ENCODE measurements at places on chromosomes 3 and 15. TPM values are rescaled to one million over a fixed set of nuclear protein-coding genes. Genes with fewer than 3 reads are reported as not detected.

DNA sequence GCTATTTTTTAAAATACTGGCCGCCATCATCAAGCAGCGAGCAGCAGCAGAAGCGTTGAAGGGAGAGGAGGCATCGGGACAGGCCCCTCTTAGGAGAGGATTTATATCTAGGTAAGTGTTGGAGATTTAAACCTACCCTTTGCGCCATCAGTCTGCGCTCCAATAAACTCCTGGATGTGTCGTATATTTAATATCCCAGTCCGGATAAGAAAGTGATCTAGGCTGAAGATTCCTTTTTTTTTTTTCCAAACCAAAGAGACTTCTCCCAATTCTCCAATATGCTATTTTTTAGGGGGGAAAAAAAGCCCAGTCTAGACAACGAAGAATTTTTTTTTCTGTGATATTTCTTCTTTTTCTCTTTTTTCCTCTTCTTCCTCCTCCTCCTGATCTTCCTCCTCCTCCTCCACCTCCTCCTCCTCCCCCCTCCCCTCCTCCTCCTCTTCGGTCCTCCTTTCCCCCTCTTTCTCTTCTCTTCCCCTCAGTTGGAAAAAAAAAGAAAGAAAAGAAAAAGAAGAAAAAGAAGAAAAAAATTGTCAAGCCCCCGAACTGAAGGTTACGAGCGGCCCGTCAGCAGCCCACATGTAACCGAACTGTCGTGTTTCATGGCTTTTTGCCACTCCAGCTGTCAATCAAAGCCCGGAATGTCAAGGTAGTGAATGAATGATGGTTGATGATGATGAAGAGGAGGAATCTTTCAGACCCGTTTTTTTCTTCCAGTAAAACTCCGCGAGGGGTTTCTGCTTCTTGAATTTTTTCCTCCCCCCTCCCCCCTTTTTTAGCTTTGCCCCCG lies 835 bp downstream of the MEIS2 start:
- H3K4me1 ChIP-seq, result peaks cover 17% of the 10 kb centered on the region
- peak overlapping the region; percentile 97 for H3K27ac ChIP-seq

DNA sequence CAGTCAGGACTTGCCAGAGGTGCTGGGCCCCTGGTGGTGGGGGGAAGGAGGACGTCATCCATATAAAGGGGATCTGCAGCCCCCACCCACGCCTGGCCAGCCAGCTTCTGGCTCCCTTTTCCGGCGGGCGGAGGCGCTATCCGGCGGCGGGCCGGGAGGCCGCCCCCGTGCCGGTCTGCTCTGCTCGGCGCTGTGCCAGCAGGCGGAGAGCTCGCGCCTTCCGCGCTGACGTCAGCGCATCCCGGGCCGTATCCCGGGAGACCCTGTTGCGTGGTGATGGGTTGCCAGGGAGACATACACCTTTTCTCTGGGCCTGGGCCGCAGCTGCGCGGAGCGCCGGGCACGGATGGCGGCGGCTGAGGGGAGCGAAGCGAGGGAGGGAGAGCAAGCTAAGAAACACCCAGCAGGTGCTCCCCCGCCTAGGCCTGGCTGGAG lies 1.1 kb downstream of the FAM131A start:
- no peaks in the 10 kb centered on the region for H3K27me3 ChIP-seq
- H3K27ac ChIP-seq, result peak overlapping the region; percentile 92
- peak; percentile 60 for DNase-seq
- H3K36me3 ChIP-seq, result peaks cover 25% of the 10 kb centered on the region
- H3K4me1 ChIP-seq, result peaks cover 16% of the 10 kb centered on the region

- peaks cover 3% of the 10 kb centered on the region for H3K27me3 ChIP-seq
- H3K36me3 ChIP-seq, result no peaks in the 10 kb centered on the region
- peaks cover 6% of the 10 kb centered on the region for H3K4me1 ChIP-seq
- peak overlapping the region; percentile 70 for H3K4me3 ChIP-seq
Measured at GRCh38 chr3:194333212-194333980, 17.7 kb downstream of the CPN2 start.

GRCh38 chr3:186983659-186984058 lies 53.3 kb downstream of the ST6GAL1 start:
- H3K4me1 ChIP-seq, result peaks cover 39% of the 10 kb centered on the region
- peak overlapping the region; percentile 19 for H3K27ac ChIP-seq
- no peaks in the 10 kb centered on the region for H3K27me3 ChIP-seq
- no peak overlapping the region for H3K4me3 ChIP-seq

PPP2R3A gene
- total RNA-seq, result 18.0 TPM

DNA sequence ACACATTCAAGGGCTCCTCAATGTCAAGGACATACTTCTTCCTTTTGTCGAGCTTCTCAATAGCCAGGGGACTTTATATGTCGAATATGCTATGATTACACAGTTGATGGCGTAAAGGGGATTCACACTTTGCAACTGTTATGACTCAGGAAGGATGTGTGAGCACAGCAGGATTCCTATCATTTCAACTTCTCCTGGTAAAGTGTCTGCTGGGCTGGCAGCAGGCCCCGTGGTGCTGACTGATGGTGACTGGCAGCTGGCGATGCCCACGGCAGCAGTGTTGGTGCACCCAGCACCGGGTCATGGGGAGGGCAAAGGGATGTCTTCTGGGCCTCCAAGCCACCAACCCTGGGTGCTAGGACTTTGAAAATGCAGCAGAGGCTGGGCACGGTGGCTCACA lies 44.8 kb upstream of the GNB5 start:
- no peak overlapping the region for H3K27ac ChIP-seq
- DNase-seq, result no peak
- no peak overlapping the region for H3K4me3 ChIP-seq
- H3K4me1 ChIP-seq, result no peaks in the 10 kb centered on the region
- H3K36me3 ChIP-seq, result no peaks in the 10 kb centered on the region
- H3K27me3 ChIP-seq, result no peaks in the 10 kb centered on the region

DNA sequence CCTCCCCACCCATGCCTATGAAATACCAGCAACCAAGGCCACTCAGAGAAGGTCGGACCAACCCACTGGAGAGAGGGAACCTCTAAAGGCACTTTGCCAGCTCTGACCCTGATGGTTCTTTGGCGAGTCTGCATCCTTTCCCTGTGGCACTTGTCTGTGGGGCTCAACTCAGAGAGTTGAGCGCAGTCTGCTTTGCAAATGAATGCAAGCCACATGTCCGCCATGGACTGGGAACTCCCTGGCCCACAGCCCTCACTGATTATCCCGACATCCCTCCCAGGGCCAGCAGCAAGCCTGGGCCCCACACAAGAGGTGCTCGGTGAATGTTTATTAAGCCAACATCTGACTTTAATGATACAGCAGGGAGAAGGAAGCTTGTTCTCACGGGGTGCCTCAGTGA lies 55.5 kb upstream of the HES1 start:
- no peak overlapping the region for H3K4me3 ChIP-seq
- no peak overlapping the region for H3K27ac ChIP-seq
- no peaks in the 10 kb centered on the region for H3K36me3 ChIP-seq
- DNase-seq, result no peak

GRCh38 chr15:80953953-80954778 lies 35.5 kb downstream of the MESD start:
- peaks cover 10% of the 10 kb centered on the region for H3K36me3 ChIP-seq
- H3K27me3 ChIP-seq, result no peaks in the 10 kb centered on the region
- no peak for DNase-seq
- no peak overlapping the region for H3K4me3 ChIP-seq
- no peak overlapping the region for H3K27ac ChIP-seq

DNA sequence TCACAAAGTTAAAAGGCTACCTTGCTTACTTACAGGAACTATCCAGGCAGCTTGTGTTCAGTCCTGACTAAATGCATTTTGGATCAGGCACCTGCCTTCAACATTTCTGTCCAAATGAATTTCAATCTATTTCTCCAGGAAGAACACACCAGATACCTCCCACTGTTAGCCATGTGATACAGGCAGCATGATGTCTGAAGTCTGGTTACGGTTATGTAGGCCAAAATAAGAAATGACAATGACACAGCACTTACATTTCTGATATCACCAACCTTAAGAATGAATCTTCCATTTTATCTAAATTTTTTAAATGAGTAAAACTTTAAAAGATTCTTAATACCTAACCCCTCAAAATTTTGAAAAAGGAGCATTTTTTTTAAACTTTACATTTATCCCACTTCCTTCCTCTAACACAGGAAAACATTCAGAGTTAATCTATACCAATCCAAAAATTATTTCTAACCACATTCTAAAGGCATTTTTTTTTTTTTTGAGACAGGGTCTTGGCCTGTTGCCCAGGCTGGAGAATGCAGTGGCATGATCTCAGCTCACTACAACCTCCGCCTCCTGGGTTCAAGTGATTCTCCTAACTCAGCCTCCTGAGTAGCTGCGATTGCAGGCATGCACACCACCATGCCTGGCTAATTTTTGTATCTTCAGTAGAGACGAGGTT lies at the start of gene MAP4:
Gene MAP4, minus strand, starts transcription at position 116 of the 673 bp plus-strand sequence. CDS start 17,556 bp downstream, outside the sequence.
- H3K27ac ChIP-seq, result peak within 1 kb of the TSS; percentile 85
- H3K36me3 ChIP-seq, result no peaks in the 10 kb centered on the region
- no peaks in the 10 kb centered on the region for H3K27me3 ChIP-seq
- peaks cover 61% of the 10 kb centered on the region for H3K4me1 ChIP-seq

- no peaks in the 10 kb centered on the region for H3K4me1 ChIP-seq
- no peak overlapping the region for H3K27ac ChIP-seq
- DNase-seq, result no peak
Measured at GRCh38 chr3:47661121-47661752, 82.6 kb upstream of the CSPG5 start.

DNA sequence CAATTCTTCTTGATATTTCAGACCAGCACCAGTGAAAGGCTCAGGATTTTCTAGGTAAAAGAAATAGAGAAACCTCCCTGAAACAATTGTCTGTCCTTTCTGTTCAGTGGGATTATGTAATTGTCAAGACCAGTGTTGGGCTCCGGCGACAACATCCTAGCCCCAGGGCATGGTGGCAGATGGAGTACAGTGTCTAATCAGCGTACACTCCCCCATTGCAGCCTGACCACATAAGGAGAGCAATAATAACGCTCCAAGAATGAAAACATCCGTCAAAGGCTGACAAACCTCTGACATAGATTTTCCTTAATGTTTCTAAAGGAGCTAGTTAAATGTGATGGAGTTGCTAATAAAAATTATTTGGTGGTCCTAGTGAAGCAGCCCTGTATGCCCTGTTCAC lies 144.6 kb downstream of the EBLN2 start:
- H3K27ac ChIP-seq, result no peak overlapping the region
- H3K27me3 ChIP-seq, result no peaks in the 10 kb centered on the region
- no peak overlapping the region for H3K4me3 ChIP-seq

PYGO1 gene
- total RNA-seq, result 7.4 TPM

UTS2B gene
- not detected for total RNA-seq

- no peaks in the 10 kb centered on the region for H3K4me1 ChIP-seq
- H3K4me3 ChIP-seq, result no peak overlapping the region
- no peak overlapping the region for H3K27ac ChIP-seq
- H3K27me3 ChIP-seq, result no peaks in the 10 kb centered on the region
- no peaks in the 10 kb centered on the region for H3K36me3 ChIP-seq
- no peak for DNase-seq
Measured at GRCh38 chr3:116378077-116378476, 67.2 kb downstream of the LSAMP start.

ATP10A gene
- total RNA-seq, result 89.8 TPM

CATSPER2 gene
- 3.0 TPM for total RNA-seq

DNA sequence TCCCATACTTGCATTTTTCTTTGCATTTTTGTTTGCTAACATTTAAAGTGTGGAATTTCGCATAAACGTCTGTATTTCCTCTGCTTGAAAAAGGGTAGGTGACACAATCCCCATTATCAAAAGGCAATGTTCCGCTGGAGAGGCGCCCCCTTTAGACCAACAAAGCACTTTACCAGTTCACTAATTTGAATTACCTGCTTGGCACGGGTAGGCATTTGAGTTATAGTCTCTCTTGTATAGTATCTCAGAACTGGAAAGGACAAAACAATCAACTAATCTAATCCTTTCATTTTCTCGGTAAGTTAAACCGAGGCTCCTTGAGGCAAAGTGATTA lies 775 bp upstream of the CCDC39 start:
- no peak for DNase-seq
- no peaks in the 10 kb centered on the region for H3K36me3 ChIP-seq
- peaks cover 10% of the 10 kb centered on the region for H3K4me1 ChIP-seq

GRCh38 chr15:89666858-89667705 lies 11.8 kb upstream of the KIF7 start:
- H3K27ac ChIP-seq, result peak overlapping the region; percentile 96
- no peak for DNase-seq
- H3K36me3 ChIP-seq, result no peaks in the 10 kb centered on the region
- H3K27me3 ChIP-seq, result no peaks in the 10 kb centered on the region
- H3K4me3 ChIP-seq, result no peak overlapping the region
- peaks cover 45% of the 10 kb centered on the region for H3K4me1 ChIP-seq

IP6K2 gene
- total RNA-seq, result 90.7 TPM

- no peaks in the 10 kb centered on the region for H3K36me3 ChIP-seq
- DNase-seq, result no peak
- H3K4me1 ChIP-seq, result peaks cover 3% of the 10 kb centered on the region
- no peaks in the 10 kb centered on the region for H3K27me3 ChIP-seq
Measured at GRCh38 chr15:65804252-65804931, 12.3 kb upstream of the DENND4A start.

ATP8B4 gene
- 16.8 TPM for total RNA-seq

Measured in thoracic aorta (tissue), 2 donors.